Bronchial smooth muscle cell (primary cell): ENCODE measurements at places on chromosomes 12 and 14. TPM values are rescaled to one million over a fixed set of nuclear protein-coding genes. Genes with fewer than 3 reads are reported as not detected.

The SOCS4 gene
- 10.9 and 12.2 TPM in 2 replicates for total RNA-seq

The KLRG1 gene
- total RNA-seq: 0.34 and 0.47 TPM in 2 replicates

The LYZ gene
- total RNA-seq: not detected in 2 replicates

The NTN4 gene
- 14.7 and 48.6 TPM in 2 replicates for total RNA-seq

The KLRB1 gene
- not detected in 2 replicates for total RNA-seq

The MANSC1 gene
- total RNA-seq: 0.95 and 1.1 TPM in 2 replicates

The DIO2 gene
- 11.5 and 24.3 TPM in 2 replicates for total RNA-seq

The IFNG-AS1 gene
- under 0.01 TPM in 1 of 2 replicates, not detected in the other for total RNA-seq

The MYO1H gene
- total RNA-seq: not detected in 2 replicates

The SLC38A4 gene
- total RNA-seq: 0.34 and 0.79 TPM in 2 replicates

The PARP2 gene
- total RNA-seq: 3.3 and 5.7 TPM in 2 replicates
